Activated CD4-positive, alpha-beta memory T cell treated with anti-CD3 and anti-CD28 coated beads for 36 hours (primary cell): ENCODE measurements at places on chromosomes 1 and 21. TPM values are rescaled to one million over a fixed set of nuclear protein-coding genes. Genes with fewer than 3 reads are reported as not detected.

Gene HMGCS2
- not detected for total RNA-seq

GRCh38 chr1:80533775-80534334 is 1266.9 kb upstream of the ADGRL2 start:
- H3K4me1 ChIP-seq: no peaks in the 10 kb centered on the region
- no peaks in the 10 kb centered on the region for H3K36me3 ChIP-seq
- H3K27me3 ChIP-seq: no peaks in the 10 kb centered on the region
- no peak overlapping the region for H3K4me3 ChIP-seq
- H3K27ac ChIP-seq: no peak overlapping the region

GRCh38 chr1:178399177-178399728 is 97.5 kb downstream of the CLEC20A start:
- no peaks in the 10 kb centered on the region for H3K4me1 ChIP-seq
- no peaks in the 10 kb centered on the region for H3K36me3 ChIP-seq
- no peaks in the 10 kb centered on the region for H3K27me3 ChIP-seq

- no peak overlapping the region for H3K27ac ChIP-seq
- H3K4me3 ChIP-seq: no peak overlapping the region
- no peaks in the 10 kb centered on the region for H3K4me1 ChIP-seq
- DNase-seq: no peak
Measured at GRCh38 chr1:170967042-170967910, 31.9 kb downstream of the MROH9 start.
